ENCODE measurements at places on chromosomes 3 and 15.

- H3K4me1 ChIP-seq = peaks cover 11% of the 10 kb centered on the region
- no peak overlapping the region for H3K4me3 ChIP-seq
- H3K27me3 ChIP-seq = peaks cover 13% of the 10 kb centered on the region
- H3K27ac ChIP-seq = no peak overlapping the region
Measured at GRCh38 chr3:15520185-15520584, 1.3 kb downstream of the COLQ start.

DNA sequence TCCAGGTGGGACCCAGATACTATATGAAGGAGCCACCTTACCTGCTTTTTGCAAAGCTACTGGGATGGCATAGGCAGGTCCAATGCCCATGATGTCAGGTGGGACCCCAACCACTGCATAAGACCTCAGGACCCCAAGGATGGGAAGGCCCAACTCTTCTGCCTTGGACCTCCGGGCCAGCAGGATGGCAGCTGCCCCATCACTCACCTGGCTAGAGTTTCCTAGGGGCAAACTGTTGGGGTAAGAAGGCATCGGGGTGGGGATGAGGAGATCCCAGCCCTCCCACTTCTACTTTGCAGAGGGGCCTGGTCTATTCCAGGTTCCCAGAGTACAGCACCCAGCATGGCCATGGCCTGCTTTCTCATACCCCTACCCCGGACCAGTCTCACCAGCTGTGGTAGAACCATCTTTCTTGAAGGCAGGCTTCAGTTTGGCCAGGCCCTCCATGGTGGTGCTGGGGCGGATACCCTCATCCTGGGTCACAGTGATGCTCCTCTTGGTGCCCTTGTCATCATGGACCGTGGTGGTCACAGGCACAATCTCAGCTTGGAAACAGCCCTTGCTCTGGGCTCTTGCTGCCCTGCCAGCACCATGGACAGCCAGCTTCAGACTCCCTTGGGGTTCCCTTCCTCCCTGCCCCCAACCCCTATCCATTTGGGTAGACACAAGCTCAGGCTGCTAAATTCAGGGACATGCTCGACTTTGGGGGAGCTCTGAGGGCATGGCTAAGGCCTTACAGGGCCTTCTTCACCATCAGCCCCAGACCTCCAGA lies 10.6 kb downstream of the ACAA1 start:
- no peaks in the 10 kb centered on the region for H3K27me3 ChIP-seq
- H3K4me1 ChIP-seq = peaks cover 8% of the 10 kb centered on the region
- DNase-seq = no peak
- peaks cover 63% of the 10 kb centered on the region for H3K36me3 ChIP-seq
- no peak overlapping the region for H3K4me3 ChIP-seq
- no peak overlapping the region for H3K27ac ChIP-seq

DNA sequence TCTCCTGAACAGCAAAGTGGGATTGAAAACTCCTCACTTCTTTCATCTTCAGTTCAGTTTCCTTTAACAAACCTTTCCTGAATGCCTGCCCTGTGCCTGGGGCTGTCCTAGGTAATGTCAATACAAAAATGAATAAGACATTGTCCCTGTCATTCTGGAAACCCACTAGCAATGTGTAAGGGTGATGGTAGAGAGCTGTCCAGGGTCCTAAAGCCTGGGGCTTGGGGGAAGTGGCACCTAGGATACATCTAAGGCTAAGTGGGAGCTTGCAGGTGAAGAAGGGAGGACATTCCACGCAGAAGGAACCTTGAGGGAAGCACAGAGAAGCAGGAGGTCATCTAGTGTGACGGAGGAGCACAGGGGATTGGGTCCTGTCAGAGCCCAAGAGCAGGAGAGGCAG lies 212.7 kb upstream of the PPP2R3A start:
- no peak for DNase-seq
- no peaks in the 10 kb centered on the region for H3K4me1 ChIP-seq
- no peaks in the 10 kb centered on the region for H3K36me3 ChIP-seq
- H3K27me3 ChIP-seq = no peaks in the 10 kb centered on the region

GRCh38 chr15:42119446-42119760 lies 25.0 kb upstream of the PLA2G4D start:
- H3K4me3 ChIP-seq = no peak overlapping the region
- peaks cover 11% of the 10 kb centered on the region for H3K27me3 ChIP-seq
- no peaks in the 10 kb centered on the region for H3K36me3 ChIP-seq
- DNase-seq = no peak

DNA sequence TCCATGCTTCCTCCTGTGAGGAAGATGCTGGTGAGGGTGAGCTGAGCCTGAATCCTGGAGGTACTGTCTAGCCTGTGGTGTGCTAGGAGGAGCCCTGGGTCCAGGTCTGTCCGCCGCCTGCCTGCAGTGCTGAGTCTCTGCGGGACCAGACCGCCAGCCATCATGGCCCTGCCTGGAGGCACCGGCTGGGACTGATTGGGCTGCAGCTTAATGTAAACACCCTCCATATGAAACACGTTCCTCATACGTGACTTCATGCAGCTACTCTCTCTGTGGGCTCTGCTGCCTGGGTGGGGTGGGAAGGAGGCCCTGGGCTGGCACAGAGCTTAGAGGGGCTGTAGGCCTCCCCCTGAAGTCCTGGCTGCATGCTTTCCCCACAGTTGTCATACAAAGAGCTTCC lies 67.4 kb downstream of the FBLN2 start:
- H3K4me1 ChIP-seq = no peaks in the 10 kb centered on the region
- DNase-seq = no peak
- H3K36me3 ChIP-seq = no peaks in the 10 kb centered on the region
- H3K27me3 ChIP-seq = no peaks in the 10 kb centered on the region
- no peak overlapping the region for H3K27ac ChIP-seq
- no peak overlapping the region for H3K4me3 ChIP-seq

- no peaks in the 10 kb centered on the region for H3K36me3 ChIP-seq
- no peak overlapping the region for H3K4me3 ChIP-seq
- no peak overlapping the region for H3K27ac ChIP-seq
Measured at GRCh38 chr3:151866711-151867410, 6.6 kb upstream of the SUCNR1 start.

DNA sequence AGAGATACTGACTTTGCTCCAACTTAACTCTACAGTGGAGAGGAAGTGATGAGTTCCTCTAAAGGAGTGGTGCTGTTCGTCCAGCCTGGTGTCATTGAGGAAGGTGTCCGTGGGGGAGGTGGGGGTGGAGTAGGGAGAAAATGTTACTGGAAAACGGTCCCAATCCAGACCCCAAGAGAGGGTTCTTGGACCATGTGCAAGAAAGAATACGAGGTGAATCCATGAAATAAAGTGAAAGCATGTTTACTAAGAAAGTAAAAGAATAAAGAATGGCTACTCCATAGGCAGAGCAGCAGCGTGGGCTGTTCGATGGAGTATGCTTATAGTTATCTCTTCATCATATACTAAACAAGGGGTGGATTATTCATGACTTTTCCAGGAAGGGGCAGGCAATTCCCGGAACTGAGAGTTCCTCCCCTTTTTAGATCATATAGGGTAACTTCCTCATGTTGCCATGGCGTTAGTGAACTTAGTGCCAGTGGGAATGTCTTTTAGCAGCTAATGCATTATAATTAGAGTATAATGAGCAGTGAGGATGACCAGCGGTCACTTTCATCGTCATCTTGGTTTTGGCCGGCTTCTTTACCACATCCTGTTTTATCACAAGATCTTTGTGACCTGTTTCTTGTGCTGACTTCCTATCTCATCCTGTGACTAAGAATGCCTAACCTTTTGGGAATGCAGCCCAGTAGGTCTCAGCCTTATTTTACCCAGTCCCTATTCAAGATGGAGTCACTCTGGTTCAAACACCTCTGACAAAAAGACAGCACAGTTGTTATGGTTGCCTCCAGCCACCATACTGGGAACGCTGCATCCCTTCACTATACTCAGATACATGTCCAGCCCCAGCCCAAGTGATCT lies 38.6 kb downstream of the CLEC3B start:
- H3K4me1 ChIP-seq = peaks cover 32% of the 10 kb centered on the region
- peak; percentile 79 for DNase-seq
- H3K27ac ChIP-seq = peak overlapping the region; percentile 95

DNA sequence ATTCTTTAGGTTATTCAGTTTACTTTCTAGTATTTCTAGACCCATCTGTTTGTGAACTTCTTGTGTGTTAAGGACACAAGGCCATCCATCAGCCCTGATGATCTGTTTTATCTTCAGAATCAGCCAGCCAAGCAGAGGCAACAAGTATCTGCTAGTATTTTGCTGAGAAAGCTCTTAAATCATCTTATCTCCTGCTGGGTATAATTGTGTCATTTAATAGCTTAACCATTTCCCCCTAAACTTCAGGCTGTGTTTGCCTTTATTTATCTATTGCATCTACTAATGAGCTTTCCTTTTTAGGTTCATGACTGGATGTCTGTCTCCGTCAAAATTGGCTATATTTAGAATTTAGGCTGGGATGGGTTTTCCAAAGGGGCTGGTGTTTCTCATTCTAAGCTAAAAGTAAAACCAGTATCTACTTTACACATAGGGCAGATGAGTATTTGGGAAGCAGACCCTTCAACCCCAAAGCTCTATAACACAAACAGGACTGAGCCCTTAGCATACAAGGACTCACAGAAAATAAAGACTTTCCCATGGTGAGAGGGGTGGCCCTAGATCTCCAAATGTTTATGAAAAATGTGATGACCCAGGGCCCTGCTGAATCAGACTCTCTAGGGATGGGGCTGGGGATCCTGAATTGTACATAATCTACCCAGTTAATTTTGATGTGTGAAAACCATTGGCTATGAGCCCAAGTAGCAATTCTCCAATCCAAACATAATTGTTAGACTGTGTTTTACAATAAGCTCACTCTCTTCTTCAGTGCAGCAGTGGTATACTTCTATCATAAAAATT lies 65.3 kb upstream of the PSMD6 start:
- no peak for DNase-seq
- H3K36me3 ChIP-seq = no peaks in the 10 kb centered on the region
- no peak overlapping the region for H3K4me3 ChIP-seq
- H3K27me3 ChIP-seq = no peaks in the 10 kb centered on the region

DNA sequence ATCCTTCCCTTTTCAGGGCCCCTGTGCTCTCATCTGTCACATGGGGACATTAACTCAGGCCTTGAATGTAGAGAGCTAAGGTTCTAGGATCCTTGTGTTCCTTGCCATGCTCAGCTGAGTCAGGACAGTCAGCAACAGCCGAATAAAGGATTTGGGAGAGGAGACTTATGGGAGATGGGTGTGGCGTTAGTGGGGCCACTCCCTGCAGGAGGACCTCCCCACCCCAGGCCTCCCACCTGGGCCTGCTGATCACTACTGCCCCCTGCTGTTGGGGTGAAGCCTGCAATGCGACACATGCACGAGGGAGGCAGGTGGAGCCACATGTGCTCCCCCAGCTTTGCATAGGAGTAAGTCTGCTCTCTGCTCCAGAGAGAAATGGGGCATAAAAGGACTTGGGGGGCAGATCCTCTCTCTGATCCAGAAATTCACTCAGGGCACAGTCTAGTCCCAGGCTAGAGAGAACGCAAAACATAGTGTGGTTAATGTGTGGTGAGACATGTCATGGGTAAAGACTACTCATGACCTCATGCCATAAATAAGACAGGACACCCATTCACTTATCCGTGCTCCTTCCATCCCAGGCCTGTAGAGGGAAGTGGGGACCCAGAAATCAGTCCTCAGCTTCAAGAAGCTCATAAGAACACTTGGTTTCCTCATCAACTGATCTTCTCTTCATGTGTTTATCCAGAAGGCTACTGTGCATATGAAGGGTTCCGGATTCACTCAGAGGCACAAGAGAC lies 19.4 kb downstream of the RBP1 start:
- no peaks in the 10 kb centered on the region for H3K4me1 ChIP-seq
- no peaks in the 10 kb centered on the region for H3K36me3 ChIP-seq
- no peak for DNase-seq
- no peaks in the 10 kb centered on the region for H3K27me3 ChIP-seq

- H3K27ac ChIP-seq = peak overlapping the region; percentile 89
- H3K4me1 ChIP-seq = peaks cover 25% of the 10 kb centered on the region
- H3K27me3 ChIP-seq = no peaks in the 10 kb centered on the region
- H3K4me3 ChIP-seq = peak overlapping the region; percentile 79
- DNase-seq = no peak
- peaks cover 34% of the 10 kb centered on the region for H3K36me3 ChIP-seq
Measured at GRCh38 chr3:48267782-48268181, 26.9 kb downstream of the ZNF589 start.

- no peak overlapping the region for H3K4me3 ChIP-seq
- DNase-seq = no peak
- H3K27ac ChIP-seq = no peak overlapping the region
- H3K4me1 ChIP-seq = no peaks in the 10 kb centered on the region
Measured at GRCh38 chr15:95567686-95568085, 762.8 kb upstream of the NR2F2 start.

DNA sequence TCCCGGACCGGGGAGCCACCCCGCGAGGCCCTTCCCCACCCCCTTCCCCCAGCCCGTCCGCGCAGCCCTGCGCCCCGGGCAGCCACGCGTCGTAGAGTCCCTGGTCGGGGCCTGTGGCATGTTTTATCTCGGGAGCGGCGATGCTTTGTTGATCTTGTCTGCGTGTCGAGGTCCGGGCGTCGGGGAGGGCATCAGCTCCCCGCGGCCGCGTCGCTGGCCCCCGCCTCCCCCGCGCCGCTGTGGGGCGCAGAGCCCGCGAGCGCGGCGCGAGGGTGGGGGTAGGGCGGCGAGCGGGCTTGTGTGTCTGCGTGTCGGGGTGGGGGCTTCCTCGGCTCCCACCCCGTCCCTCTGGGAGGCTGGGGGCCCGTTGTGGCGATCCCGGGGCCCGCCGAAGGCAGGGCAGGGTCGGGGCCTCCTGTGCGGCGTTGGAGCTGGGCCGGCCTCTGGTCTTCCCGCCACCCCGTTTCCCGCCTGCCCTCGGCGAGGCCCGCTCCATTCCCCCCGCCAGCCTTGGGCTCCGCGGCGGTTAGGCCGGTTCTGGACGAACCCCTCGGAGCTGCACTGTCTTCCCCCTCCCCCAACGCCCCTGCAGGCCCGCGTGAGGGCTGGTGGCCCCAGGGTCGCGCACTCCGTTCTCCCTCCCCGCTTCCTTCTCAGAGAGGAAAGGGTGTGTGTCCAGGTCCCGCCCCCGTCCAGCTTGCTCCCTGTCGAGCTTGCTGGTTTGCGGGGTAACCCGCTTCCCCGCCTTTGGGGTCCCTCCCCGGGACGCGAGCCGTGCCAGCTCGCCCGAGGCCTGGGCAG lies 695 bp downstream of the GMPS start:
- peak overlapping the region; percentile 94 for H3K27ac ChIP-seq
- peak; percentile 56 for DNase-seq
- no peaks in the 10 kb centered on the region for H3K27me3 ChIP-seq

GRCh38 chr3:194158942-194159439 lies 23.0 kb downstream of the HES1 start:
- H3K4me1 ChIP-seq = peaks cover 6% of the 10 kb centered on the region
- no peak for DNase-seq
- no peaks in the 10 kb centered on the region for H3K36me3 ChIP-seq
- H3K27me3 ChIP-seq = peaks cover 45% of the 10 kb centered on the region
- H3K27ac ChIP-seq = no peak overlapping the region
- no peak overlapping the region for H3K4me3 ChIP-seq

GRCh38 chr3:188869628-188870027 lies 302.1 kb upstream of the TPRG1 start:
- H3K36me3 ChIP-seq = peaks cover 19% of the 10 kb centered on the region
- no peak overlapping the region for H3K27ac ChIP-seq
- no peak overlapping the region for H3K4me3 ChIP-seq
- no peaks in the 10 kb centered on the region for H3K4me1 ChIP-seq

All from T-helper 2 cell treated with Interferon-gamma antibody and Interleukin-4, amounts not matched to agents 5 μg/mL and 100 μg/mL, for 36 hours (primary cell).